Stomach (tissue), 19 donors: ENCODE measurements at places on chromosomes 6 and 20.

- DNase-seq: no peak
These were observed 170.1 kb downstream of the CLIC5 start for GRCh38 chr6:45845567-45845966.

DNA sequence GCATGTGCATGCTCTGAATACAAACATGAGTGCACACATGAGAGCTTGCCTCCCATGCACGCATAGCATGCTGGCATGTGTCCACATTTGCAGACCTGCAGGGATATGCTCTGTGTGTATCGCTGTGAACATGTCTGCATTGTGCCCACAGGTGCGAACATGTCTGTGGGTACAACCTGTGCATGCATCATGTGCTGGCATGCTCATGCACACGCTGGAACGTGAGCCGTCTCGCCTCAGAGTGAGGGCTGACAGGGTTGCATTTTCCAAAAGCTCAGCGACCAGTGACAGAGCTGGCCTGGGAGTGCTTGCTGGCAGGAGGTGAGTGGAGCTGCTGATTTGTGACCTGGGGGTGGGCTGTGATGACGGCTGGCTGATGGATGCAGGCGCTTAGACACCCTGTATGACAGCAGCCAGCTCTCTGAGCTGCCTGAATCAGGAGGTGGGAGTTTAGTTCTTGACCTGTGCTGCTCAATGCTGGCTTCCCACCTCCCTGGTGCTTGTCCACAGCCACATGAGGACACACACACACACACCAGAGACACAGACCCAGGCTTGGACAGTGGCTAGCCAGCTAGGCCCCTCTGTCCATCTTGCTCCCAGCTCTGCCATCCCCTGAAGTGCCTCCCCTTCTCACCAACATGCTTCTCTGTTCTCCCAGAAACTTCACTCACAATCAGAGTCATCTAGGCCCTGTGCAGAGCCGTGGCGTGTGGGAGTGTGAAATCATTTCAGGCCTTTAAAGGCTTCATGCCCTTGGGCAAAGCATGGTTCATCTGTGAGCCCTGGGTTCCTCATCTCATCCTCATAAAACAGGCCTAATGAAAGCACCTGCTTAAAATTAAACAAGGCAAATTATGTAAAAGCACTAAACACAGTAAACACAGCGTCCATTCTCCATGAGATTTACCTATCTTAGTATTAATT is 51.4 kb downstream of the CD40 start:
- no peak for DNase-seq

GRCh38 chr6:15949982-15950381 is 178.9 kb upstream of the MYLIP start:
- DNase-seq: peak; percentile 27

- DNase-seq: peak; percentile 67
These were observed 9.9 kb downstream of the NRN1 start for GRCh38 chr6:5996714-5997419.

DNA sequence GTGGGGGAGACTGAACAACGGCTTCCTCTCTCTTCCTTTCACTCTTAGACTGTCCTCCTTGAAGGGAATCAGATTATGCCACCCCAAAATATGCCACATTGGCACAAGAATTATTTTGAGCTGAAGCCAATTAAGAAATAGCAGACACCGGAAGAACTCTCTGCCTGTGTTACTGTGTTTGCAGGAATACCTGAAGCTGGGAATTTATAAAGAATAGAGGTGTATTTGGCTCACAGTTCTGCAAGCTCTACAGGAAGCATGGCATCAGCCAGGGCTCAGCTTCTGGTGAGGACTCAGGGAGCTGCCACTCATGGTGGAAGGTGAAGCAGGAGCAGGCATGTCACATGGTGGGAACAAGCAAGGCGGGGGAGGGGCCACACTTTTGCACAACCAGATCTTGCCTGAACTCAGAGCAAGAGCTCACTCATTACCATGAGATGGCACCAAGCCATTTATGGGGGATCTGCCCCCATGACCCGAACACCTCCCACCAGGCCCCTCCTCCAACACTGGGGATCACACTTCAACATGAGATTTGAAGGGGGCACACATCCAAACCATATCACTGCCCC is 46.0 kb downstream of the PCNA start:
- no peak for DNase-seq

- DNase-seq: no peak
These were observed 9.1 kb upstream of the ZNF133 start for GRCh38 chr20:18279242-18279641.

DNA sequence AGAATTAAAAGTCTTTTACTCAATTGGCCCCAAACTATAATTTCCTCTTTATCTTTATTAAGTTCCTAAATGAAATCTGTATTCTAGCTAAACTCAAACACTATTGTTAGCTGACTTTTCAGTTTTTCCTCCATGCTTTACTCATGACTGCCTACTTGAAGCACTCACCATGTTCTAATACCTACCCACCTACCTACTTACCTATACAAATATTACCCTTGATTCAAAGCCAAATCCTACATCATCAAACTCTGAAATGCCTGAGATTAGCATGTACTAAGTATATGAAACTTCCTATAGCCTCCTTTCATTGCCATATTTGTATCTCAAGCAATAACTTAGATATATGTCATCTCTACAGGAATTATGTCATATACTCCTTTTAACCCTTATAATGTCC is 259.7 kb downstream of the HDGFL1 start:
- DNase-seq: peak; percentile 18

DNA sequence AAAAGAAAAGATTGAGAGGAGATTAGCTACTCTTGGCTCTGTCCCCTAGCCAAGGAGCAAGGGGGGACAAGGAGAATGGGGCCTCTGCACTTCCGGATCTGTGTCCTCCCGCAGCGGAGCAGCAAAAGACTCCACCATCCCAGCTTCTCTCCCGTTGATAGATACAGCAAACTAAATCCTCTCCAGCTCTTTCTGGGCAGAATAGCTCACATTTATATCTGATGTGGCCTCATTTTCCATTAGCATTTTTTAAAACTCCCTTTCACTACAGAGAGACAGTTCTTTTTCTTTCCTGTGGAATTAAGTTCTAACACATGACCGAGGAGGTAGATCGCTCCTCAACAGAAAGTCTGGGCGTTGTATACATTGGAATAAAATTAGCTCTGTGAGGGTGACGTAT is 260.9 kb upstream of the SOX4 start:
- no peak for DNase-seq

DNA sequence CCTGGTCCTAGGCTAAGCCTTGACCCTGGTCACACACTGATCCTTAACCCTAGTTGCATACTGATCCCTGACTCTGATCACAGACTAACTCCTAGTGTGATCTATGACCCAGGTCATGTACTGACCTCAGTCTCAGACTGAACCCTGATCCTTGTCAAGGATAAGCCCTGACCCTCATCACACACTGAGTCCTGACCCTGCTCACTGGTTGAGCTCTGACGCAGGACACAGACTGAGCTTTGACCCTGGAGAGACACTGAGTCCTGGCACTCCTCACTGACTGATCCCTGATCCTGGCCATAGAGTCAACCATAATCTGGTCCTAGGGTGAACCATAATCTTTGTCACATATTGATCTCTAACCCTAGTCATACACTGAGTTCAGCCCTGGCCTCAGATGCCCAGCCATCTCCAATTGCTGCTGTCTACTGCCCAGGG is 37.9 kb downstream of the KCNB1 start:
- DNase-seq: no peak

DNA sequence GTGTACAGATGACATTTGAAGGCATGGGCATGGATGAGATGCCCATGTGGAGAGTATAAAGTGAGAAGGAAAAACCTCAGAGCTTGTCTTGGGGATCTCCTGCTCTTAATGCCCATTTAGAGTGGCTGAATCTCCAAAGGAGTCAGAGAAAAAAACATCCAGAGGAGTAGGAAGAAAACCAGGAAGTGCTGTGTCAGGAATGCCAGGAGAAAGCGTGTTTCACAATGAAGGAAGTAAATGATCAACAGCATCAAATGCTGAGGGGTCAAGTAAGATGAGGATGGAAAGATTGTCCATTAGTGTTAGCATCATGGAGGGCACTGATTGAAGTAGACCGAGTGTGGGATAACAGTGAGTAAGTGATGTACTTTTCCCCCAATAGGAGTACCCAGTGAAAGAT is 56.1 kb downstream of the FIG4 start:
- no peak for DNase-seq

DNA sequence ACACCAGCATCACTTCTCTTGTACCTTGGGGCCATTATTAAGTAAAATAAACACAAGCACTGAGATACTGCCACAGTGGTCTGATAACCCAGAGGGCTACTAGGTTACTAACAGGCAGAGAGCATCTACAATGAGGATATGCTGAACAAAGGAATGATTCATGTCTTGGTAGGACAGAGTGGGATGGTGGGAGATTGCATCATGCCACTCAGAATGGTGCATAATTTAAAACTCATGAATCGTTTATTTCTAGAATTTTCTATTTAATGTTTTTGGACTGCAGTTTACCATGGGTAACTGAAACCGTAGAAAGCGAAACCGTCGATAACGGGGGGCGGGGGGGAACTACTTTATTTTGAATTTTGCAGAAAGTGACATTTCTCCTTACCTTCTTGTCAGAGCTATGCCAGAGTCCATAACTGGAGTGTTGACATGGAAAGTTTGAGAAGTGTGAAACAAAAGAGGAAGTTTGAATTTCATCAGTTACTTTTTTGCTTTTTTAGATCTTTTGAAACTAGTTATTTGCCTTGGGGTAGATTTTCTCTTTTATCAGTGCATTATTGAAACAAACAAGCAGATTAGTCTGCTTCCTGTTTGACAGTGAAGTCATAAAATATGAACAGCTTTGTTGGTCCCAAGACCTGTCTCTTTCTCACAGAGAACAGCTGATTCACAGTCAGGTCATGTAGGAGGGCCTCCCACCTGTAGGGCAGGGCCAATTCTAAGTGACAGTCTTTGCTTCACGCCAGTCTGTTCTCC is 124.9 kb downstream of the KLHL32 start:
- no peak for DNase-seq

- peak; percentile 26 for DNase-seq
These were observed 52.0 kb downstream of the ADGRF1 start for GRCh38 chr6:46990031-46990644.

DNA sequence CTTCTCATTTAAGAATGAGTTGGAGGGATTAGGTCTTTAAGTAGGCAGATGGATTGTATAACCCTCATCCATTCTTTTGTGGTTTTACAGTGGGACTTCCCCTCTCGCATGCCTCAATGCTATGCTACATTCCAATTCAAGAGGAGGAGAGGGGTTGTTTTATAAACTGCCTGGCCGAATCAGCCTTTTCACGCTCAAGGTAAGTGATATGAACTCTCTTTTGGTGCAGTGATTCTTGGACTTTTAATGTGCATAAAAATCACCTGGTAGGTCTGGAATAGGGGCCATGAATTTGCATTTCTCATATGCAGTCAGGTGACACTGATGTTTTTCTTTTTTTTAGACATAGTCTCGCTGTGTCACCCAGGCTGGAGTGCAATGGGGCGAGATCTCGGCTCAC is 10.8 kb downstream of the ASXL1 start:
- DNase-seq: no peak

DNA sequence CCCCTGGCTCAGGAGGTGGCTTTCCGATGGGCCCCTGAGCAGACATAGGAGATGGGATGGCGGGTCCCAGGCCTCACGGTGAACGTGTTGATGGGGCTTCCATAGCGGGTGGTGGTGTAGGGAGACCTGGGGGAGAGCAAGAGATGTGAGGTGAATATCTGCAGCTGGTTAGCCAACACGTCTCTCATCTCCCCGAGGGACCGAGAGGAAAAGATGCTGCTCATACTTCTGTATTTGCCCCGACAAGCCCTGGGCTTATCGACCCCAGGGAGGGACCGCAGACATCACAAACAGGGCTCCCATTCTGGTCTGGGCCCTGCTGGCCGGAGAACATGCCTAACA is 38.7 kb downstream of the C6orf132 start:
- no peak for DNase-seq

DNA sequence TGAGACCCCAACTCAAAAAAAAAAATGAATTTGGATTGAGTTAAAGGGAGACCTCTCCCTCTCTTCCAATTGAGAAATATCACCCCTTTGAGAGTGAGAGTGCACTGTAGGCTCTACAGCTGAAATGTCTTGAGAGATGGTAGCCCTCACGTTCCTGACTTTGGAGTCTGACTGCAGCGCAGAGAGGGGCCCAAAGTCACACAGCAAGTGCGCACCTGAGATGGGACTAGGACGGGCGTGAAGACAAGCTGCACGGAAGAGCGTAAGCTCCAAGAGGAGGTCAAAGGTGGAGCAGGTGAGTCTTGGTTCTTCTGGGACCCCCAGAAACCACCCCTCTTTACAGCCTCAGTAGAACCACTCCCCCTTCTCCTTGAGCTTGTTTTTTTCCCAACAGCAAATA is 643 bp downstream of the SLA2 start:
- no peak for DNase-seq

DNA sequence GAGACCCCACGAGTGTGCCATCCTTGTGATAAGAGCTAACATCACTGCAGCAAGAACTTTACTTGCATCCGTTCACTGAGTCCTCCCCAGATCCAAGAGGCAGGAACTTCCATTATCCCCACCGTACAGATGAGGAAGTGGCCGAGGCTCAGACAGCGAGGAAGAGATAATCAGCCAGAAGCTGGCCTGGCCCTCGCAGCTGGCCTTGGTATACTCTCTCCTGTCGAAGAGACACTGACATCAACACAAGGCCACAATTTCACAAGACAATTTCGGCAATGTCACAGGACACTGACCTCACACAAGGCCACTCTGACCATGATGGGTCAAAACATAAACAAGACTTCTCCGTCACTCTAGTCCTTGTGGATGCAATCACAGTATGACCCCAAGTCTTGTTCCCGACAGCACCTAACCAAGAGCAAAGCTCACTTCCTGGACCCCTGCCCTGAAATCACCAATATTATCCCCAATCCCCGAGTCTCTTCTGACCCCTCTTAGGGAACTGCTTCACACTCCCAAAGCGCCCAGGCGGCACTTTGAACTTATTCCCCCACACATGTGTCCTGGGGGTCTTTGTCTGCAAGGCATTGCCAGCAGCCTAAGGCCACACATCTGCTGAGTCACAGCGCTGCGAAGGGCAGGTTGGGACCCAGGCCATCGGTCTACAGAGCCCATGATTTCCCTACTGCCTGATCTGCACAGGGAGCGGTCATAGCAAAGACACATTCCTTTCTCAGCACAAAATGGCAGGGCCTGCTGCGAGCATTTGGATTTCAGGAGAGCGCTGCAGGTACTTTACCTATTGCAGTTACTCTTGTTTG is 14.8 kb upstream of the VAPB start:
- DNase-seq: no peak

GRCh38 chr6:132919045-132919860 is 104.9 kb downstream of the RPS12 start:
- DNase-seq: peak; percentile 60

DNA sequence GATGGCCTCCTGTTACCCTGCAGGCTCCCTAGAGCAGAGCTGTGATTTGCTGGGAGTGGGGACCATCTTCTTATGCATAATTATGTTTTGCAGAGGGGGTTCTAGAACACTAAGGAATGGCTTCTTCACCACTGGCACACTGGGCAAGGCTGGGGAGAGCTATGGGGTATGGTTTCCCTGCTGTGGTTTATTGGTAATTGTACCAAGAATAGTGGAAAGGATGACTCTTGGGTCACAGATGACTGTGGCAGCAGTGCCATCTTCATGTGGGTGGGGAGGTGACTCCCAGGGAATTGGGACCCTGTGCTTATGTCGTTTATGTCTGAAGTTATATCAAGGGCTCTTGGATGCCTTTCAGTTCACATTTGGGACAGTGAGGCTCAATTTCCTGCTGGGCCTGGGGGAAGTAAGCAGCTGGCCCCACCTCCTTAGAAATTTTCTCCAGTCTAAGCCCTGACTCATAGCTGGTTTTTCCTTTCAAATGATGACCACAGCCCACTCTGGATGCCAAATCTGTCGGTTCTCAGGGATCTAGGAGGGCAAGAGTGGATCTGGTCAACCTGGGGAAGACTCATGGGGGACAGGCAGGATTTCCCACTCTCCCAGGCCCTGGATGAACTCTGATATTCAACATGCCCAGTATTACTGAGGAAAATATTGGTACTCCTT is 230.8 kb downstream of the LRFN2 start:
- no peak for DNase-seq
